ENCODE measurements at places on chromosomes 4 and X.

DNA sequence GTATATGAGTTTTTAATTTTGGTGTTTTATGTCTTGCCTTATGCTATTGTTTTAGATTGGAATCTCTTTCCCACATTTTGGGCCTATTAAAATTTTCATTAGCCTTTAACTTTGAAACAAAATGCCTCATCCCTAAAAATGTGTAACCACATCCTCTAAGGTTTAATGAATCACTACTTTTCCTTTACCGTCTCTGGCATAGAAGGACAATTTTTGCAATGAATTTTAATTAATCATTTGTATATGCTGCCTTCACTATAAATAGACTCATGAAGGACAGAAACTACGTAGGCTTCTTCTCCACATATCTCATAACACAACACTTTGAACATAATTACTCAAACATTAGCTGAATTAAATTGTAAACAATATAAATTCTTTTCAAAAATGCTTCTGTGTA lies 421.5 kb downstream of the NLGN4X start:
- DNase-seq = no peak

- DNase-seq = no peak
Measured at GRCh38 chr4:38673130-38673978, 9.4 kb downstream of the KLF3 start.

- no peak for DNase-seq
Measured at GRCh38 chr4:125045311-125045710, 269.4 kb upstream of the FAT4 start.

DNA sequence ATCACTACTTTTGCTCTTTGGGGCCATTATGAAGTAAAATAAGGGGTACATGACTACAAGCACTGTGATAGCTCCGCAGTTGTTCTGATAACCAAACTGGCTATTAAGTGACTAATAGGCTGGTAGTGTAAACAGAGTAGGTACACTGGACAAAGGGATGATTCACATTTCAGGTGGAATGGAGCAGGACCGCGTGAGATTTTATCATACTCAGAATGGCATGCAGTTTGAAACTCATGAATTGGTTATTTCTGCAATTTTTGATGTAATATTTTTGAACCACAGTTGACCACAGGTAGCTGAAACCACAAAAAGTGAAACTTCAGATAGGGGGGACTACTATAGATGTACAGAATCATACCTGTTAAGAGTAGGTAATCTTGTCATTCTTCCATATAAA lies 55.8 kb downstream of the PAK3 start:
- DNase-seq = no peak

- DNase-seq = peak; percentile 63
Measured at GRCh38 chrX:57286507-57287251, at the start of gene FAAH2. FAAH2 (plus strand) TSS chrX:57286706; CDS start chrX:57286826, 120 bp downstream.

- DNase-seq = no peak
Measured at GRCh38 chr4:88215351-88215750, 56.9 kb upstream of the ABCG2 start.

DNA sequence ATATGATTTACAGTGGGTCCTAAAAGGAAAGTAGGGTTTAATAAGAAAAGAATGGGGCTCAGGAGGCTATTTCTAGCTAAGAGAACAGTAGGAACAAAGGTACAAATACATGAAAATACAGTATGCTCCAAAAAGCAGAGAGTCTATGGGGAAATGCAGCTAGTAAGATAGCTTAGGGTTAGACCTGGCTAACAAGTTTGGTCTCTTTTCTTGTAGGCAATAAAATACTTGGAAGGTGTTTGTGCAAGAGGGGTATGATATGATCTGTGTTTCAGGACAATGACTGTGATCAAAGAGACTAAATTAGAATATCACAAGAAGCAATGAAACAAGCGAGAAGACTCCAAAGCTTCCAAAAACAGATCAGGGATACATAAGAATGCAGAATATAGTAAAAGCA lies 33.5 kb upstream of the SH3KBP1 start:
- DNase-seq = no peak

- no peak for DNase-seq
Measured at GRCh38 chr4:111880116-111880515, 265.1 kb upstream of the FAM241A start.

DNA sequence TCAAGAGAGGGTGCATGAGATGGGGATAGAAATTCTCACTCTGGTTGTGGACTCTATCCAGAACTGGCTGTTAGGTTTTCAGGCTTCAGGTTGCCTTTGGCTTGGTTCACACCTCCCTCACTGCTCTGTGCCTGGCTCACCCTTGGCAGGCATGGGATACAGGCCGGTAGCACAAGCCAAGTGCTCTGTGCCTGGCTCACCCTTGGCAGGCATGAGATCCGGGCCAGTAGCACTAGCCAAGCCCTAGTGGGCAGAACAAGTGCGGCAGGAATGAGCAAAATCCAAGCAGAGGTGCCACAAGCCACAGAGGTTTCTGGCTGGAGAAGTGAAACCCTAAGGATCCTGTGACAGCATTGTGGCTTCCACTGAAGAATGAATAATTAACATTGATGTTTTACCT lies 1642.3 kb downstream of the C4orf33 start:
- DNase-seq = no peak

DNA sequence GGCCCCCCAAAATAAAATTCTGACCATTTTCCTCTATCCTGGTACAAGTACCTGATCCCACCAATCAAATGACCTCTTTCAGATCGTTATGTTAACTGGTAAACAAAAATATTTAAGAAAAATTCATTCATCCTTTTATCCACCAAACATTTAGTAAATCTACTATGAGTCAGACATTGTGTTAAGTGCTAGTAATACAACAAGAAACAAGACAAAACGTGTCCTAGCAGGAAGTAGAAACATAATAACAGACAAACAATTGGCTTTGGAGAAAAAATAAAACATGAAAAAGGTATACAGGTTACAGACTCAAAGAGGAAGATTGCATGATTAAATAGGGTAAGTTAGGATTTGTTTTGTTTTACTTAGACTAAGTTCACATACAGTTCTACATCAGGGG lies 43.7 kb downstream of the ANTXR2 start:
- no peak for DNase-seq

- DNase-seq = no peak
Measured at GRCh38 chr4:37973441-37973840, 13.2 kb downstream of the PTTG2 start.

DNA sequence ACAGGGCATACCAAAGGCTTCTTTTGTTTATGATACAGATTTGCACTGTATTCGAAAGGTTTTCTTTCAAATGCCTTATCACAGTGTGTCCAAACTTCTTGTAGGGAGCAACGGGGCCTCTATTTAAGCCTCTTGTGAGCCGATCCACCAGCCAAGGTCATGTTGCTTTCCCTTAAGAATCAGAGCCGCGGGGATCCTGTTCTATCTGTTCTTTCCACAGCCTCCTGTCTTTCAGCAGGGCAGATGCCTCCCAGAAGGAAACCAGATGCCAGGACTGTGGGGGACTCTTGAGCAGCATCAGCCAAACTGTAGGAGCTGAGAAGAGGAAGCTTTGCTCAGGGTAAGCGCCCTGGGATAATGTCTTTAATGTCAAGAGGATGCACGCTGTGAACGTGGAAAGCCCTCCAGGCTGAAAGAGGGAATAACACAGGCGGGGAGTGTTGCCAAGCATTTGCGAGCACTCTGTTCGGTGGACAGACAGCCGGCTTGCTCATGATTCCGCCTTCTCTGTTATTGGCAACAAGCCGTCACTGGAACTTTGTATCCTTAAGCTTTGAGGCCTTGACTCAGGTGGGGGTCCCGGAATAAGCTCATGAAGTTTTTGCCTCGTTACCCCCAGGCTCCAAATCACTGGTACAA lies 279.8 kb upstream of the FRG1 start:
- DNase-seq = no peak

GRCh38 chr4:98801259-98801725 lies 127.6 kb downstream of the EIF4E start:
- no peak for DNase-seq

DNA sequence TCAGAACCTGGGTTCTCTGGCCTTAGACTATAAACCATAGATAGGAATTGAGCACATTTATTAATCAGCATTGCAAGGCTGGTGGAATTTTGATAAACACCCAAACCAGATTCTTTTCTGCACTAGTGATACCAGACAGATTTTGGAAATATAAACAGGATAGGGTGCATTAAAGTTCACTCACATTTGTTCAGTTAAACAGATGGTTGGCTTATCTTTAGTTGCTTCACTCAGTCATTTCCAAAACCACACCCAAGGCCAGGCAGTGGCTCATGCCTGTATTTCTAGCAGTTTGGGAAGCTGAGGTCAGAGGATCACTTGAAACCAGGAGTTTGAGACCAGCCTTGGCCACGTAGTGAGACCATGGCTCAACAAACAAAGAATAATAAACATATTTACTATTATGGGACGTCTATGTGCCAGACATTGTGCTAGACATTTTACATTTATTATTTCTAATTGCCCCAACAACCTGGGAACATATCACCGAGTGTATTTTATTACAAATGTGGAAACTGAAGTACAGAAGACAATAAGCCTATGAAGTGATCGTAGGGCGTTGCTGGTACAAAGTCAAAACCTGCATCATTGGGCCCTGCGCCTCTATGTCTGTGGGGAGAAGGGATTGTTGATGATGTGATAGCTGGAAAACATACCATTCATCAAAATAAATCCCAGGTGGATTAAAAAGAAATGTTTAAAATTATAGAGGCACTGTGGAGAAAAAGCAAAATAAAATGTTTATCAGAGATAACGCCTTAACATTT lies 15.0 kb downstream of the ADD1 start:
- no peak for DNase-seq

DNA sequence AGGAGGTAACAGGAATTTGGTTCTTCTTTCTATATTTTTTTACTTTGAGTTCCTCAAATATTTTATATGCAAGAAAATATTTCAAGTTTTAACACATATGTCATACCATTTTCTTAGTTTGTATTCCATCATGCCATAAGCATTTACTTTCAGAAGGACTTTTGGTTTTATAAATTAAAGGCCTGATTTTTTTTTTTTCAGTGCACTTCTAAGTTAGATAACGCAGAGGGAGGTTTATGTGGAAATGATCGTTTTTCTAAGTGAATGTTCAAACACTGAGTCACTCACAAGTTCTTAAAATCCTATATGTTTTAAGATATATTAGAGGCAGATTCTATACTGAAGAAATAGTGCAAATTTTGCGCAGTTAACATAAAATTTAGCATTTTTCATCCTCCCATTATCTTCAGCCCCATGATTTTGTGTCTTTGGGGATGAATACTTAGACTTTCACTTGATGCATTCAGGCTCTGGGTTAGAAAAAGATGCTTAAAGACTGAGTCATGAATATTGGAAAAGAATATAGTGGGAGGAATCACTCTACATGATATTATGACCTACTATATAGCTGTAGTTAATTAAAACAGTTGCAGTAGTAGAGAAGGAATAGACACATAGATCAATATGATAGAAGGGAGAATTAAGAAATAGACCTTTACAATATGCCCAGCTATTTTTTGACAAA lies 54.9 kb downstream of the COL4A5 start:
- no peak for DNase-seq

DNA sequence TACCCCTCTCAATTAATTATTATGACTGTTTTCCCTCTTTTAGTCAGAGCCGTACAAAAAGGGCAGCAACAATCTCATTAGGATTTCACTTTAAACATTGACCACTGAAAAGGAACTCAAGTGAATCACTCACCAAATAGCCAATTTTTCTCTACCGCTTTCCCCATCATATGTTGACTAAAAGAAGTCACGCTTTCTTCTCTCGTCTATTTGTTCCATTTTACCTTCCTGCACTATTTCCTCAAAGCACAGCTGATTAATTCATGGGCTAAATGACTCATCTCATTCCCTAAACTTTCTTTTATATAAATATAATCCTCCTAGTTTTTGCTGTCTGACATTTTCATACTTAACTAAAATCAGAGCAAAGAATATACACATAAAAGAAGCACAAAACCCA lies 8.2 kb downstream of the MID1 start:
- no peak for DNase-seq

DNA sequence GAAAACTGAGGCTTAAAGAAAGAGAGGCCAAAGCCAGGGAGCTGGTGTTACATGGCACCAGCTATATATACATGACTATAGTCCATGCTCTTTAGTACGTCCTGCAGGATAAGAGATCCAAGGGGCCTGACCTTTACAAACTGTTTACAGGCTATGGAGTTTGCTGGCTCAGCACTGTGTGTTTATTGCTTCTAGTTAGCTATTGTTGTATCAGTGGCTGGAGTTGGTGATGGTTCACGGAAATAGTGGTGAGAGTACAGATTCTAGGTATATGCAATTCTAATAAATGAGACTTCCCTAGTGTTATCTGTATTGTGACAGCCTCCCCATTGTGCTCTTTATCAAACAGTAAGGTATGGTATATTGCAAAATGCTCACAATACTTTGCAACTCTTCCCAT lies 46.5 kb downstream of the REPS2 start:
- no peak for DNase-seq

DNA sequence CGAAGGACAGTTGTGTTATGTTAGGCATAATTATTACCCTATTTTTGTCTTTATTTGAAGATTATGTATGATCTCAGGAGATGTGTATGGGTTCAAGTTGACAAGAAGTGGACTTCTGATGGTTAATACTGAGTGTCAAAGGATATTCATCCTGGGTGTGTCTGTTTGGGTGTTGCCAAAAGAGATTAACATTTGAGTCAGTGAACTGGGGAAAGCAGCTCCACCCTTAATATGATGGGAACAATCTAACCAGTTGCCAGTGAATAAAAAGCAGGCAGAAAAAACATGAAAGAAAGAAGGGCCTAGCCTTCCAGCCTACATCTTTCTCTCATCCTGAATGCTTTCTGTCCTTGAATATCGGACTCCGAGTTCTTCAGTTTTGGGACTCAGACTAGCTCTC lies 332.6 kb downstream of the DTHD1 start:
- no peak for DNase-seq

- no peak for DNase-seq
Measured at GRCh38 chrX:45322820-45323219, 122.1 kb upstream of the DIPK2B start.

GRCh38 chrX:31240982-31241381 lies 169.1 kb upstream of the FTHL17 start:
- DNase-seq = no peak

- no peak for DNase-seq
Measured at GRCh38 chr4:13851085-13851940, 223.8 kb upstream of the BOD1L1 start.

- DNase-seq = no peak
Measured at GRCh38 chr4:42895452-42895851, 2.9 kb downstream of the GRXCR1 start.

- DNase-seq = no peak
Measured at GRCh38 chr4:85713005-85713404, 238.1 kb downstream of the ARHGAP24 start.

- no peak for DNase-seq
Measured at GRCh38 chr4:4591071-4591470, 49.2 kb upstream of the STX18 start.

GRCh38 chr4:72846280-72847111 lies 223.0 kb downstream of the COX18 start:
- DNase-seq = no peak

GRCh38 chrX:26851981-26852380 lies 611.2 kb downstream of the PPP4R3C start:
- no peak for DNase-seq

- no peak for DNase-seq
Measured at GRCh38 chr4:21380861-21381260, 567.7 kb downstream of the KCNIP4 start.
